ENCODE measurements at places on chromosomes 2 and 18. TPM values are rescaled to one million over a fixed set of nuclear protein-coding genes. Genes with fewer than 3 reads are reported as not detected.

GRCh38 chr2:23497063-23497462 lies 112.1 kb downstream of the KLHL29 start:
- peaks cover 4% of the 10 kb centered on the region for H3K36me3 ChIP-seq
- peak overlapping the region; percentile 91 for H3K27ac ChIP-seq
- peaks cover 44% of the 10 kb centered on the region for H3K4me1 ChIP-seq
- DNase-seq: no peak
- H3K27me3 ChIP-seq: peaks cover 14% of the 10 kb centered on the region
- H3K4me3 ChIP-seq: no peak overlapping the region

The FZD7 gene
- total RNA-seq: 63.1 TPM

The GLI2 gene
- 37.0 TPM for total RNA-seq

GRCh38 chr2:73284296-73285158 lies at the start of gene FBXO41:
Gene FBXO41, minus strand, starts transcription at chr2:73284478. Its CDS starts 14,848 bp downstream, at chr2:73269630.
- DNase-seq: no peak
- H3K27me3 ChIP-seq: peaks cover 36% of the 10 kb centered on the region
- H3K4me1 ChIP-seq: peaks cover 4% of the 10 kb centered on the region
- no peaks in the 10 kb centered on the region for H3K36me3 ChIP-seq
- H3K4me3 ChIP-seq: peak within 1 kb of the TSS; percentile 65

- no peaks in the 10 kb centered on the region for H3K4me1 ChIP-seq
- no peak overlapping the region for H3K27ac ChIP-seq
- H3K27me3 ChIP-seq: peaks cover 4% of the 10 kb centered on the region
- no peak for DNase-seq
- H3K4me3 ChIP-seq: no peak overlapping the region
Measured at GRCh38 chr18:39871961-39872360, 2083.1 kb upstream of the PIK3C3 start.

DNA sequence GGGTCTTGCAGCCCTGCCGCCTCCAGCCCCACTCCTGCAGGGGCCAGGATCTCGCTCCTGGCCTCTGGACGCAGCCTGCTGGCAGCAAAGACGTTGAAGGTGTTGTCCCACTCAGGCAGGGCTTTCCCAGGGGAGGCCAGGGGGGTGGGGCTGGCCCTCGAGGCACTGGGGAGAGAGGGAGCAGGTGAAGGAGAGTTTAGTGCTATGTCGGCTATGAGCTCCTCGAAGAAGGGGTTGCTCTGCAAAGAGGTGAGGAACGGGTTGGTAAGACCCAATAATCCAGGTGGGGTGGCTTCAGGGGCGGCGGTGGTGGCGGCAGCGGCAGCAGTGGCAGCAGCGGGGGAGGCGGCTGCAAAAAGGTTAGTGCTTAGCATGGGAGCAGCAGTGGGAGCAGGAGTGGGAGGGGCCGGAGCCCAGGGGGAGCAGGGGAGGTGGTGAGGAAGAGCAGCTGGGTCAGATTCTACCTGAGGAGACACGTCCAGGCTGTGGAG lies 9.7 kb upstream of the SFXN5 start:
- peak; percentile 77 for DNase-seq
- peaks cover 17% of the 10 kb centered on the region for H3K36me3 ChIP-seq
- no peaks in the 10 kb centered on the region for H3K27me3 ChIP-seq

- H3K27ac ChIP-seq: peak overlapping the region; percentile 84
- no peak for DNase-seq
- H3K4me3 ChIP-seq: no peak overlapping the region
Measured at GRCh38 chr2:200173691-200174090, 132.8 kb upstream of the SPATS2L start.

The ZNF142 gene
- 26.6 TPM for total RNA-seq

- no peak for DNase-seq
- peaks cover 2% of the 10 kb centered on the region for H3K36me3 ChIP-seq
- H3K27ac ChIP-seq: no peak overlapping the region
- H3K4me3 ChIP-seq: no peak overlapping the region
Measured at GRCh38 chr2:3099860-3100234, 277.8 kb downstream of the EIPR1 start.

DNA sequence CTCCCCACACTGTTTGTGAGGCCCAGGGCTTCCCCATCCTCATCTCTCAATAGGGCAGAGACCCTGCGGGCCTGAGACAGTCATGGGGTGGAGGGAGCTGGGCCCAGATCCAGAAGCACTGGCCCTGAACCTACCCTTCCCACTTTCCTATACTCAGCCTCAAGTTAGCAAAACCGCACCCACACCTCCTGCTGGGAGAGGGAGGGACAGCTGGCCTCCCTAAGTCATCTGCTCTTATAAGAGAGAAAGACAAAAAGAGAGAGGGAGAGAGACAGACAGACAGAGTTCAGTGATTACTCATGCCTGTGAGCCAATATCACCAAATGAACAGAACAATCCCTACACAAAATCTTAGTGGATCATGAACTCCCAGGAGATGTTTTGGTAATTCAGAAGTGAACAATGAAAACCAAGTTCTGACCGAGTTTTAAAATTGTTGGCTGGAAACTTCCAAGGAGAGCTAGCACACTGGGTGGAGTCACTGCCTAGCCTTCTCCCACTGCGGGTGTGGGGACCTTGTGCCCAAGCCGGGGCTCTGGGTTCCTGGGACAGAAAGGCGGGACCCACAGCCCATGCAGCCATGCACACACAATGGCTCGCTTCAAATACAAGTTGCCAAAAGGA lies 130.5 kb downstream of the PXDN start:
- peaks cover 15% of the 10 kb centered on the region for H3K4me1 ChIP-seq
- DNase-seq: peak; percentile 53
- no peak overlapping the region for H3K4me3 ChIP-seq
- no peaks in the 10 kb centered on the region for H3K27me3 ChIP-seq
- H3K36me3 ChIP-seq: peaks cover 5% of the 10 kb centered on the region

GRCh38 chr2:182316950-182317349 lies 109.9 kb downstream of the PDE1A start:
- DNase-seq: no peak
- H3K4me3 ChIP-seq: no peak overlapping the region
- H3K36me3 ChIP-seq: no peaks in the 10 kb centered on the region
- no peak overlapping the region for H3K27ac ChIP-seq
- H3K4me1 ChIP-seq: peaks cover 38% of the 10 kb centered on the region

DNA sequence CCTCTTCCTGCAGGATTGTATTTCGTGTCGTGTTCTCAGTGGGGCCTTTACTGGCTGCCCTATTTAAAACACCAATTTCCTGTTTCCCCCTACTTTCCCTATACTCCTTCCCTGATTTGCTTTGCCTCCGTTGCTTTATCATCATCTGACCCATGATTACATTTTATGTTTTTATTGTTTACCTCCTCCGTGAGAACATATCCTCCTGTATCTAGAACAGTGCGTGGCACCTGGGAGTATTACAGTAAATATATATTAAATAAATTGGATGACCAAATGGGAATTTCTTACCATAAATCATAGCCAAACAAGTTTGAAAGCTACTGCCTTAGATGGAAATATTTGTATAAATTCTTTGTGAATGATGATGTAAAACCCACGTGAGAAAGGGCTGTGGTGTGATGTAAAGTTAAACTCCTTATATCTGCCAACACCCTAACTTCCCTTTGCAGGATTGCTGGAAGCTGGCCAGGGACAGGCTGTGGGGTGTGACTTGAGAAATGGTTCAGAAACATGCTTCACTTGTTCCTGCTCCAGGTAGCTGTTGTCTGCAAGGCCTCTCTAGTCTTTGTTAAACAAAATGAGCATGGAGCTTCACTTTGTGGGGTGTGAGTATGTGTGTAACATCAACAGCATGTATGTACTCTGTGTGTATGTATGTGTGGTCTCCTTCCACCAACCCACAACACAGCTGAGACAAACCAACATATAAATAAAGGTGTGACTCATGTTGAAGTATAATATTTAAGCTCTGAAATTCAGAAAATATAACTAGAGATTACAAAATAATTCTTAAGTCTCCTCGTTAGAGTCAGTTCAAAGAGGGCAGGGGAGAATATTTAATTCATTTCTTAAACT lies 40.3 kb downstream of the LHCGR start:
- peaks cover 14% of the 10 kb centered on the region for H3K27me3 ChIP-seq
- no peak overlapping the region for H3K4me3 ChIP-seq
- H3K27ac ChIP-seq: no peak overlapping the region
- no peak for DNase-seq
- peaks cover 28% of the 10 kb centered on the region for H3K4me1 ChIP-seq
- H3K36me3 ChIP-seq: no peaks in the 10 kb centered on the region

DNA sequence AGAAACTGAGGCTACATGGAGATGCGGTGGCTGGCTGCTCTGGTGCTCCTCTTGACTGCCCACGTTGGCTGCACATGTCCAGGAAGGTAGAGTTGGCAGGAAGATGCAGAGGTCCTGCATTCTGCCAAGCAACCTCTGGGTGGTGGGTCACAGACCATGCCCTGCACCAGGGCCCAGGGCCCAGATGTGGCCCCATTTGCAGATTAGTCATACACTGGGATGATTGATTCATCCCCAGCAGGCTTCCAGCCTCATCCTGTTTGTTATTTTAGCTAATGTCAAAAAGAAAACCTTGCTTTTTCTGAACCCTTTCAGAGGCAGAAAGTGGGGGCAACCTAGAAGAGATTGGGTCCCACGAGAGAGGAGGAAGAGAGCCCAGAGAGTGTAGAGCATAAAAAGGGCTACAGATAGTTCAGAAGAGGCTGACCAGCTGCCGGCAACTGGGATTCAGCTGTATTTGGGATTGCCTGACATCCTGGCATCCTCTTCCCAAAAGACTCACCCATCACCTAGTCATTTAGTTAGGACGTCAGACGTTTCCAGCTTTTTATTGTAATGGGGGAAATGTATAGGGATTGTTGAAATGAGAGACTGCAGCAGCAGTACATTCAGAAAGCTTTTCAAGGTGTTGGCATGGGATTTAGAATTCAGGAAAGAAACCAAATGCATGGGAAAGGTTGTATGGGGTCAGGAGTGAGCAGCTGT lies 101.9 kb downstream of the CTIF start:
- H3K36me3 ChIP-seq: peaks cover 39% of the 10 kb centered on the region
- no peak for DNase-seq
- no peak overlapping the region for H3K4me3 ChIP-seq
- H3K27me3 ChIP-seq: no peaks in the 10 kb centered on the region
- peaks cover 45% of the 10 kb centered on the region for H3K4me1 ChIP-seq

The TBR1 gene
- not detected for total RNA-seq

GRCh38 chr2:199684832-199685231 lies 166.2 kb downstream of the FTCDNL1 start:
- peaks cover 8% of the 10 kb centered on the region for H3K27me3 ChIP-seq
- H3K4me3 ChIP-seq: no peak overlapping the region
- H3K27ac ChIP-seq: no peak overlapping the region
- peaks cover 9% of the 10 kb centered on the region for H3K4me1 ChIP-seq
- no peak for DNase-seq

The OSBPL6 gene
- total RNA-seq: 6.5 TPM

The SERPINB12 gene
- total RNA-seq: not detected

The POMC gene
- not detected for total RNA-seq

The LAMA3 gene
- total RNA-seq: 2.8 TPM
